CD4-positive, alpha-beta T cell treated with Interleukin-2 at 100 ng/mL for 4 hours (primary cell): ENCODE measurements at places on chromosomes 2 and 18.

DNA sequence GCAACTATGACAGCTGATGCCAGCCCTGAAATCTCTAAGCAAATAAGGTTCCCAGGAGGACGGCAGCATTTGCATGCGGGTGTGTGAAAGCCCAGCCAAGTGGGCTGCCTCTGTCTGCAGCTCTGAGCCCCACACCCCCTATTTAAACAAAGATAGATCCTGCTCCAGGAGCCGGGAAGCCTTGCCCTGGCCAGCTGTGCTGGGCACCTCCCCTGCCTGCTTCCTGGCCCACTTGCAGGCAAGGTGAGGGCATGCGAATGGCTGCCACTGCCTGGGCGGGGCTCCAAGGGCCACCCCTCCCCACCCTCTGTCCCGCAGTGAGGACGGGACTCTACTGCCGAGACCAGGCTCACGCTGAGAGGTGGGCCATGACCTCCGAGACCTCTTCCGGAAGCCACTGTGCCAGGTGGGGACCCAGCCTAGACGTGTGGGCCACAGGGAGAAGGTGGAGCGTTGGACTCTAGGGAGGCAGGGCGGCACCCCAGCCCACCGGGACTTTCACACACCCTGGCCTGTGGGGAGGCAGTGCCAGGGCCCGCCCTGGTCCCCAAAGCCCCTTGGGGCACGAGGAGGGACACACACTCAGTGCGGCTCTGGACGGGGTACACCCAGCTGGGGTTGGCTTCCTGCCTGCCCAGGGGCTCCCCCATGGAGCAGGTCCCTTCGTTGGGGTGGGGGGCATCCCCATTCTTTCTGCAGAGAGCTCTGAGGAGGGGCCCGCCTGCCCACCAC lies at the start of gene ANO7:
Gene ANO7, plus strand, starts transcription at position 317 of the 732 bp plus-strand sequence. CDS start 1,387 bp downstream, outside the sequence.
- DNase-seq = no peak

- DNase-seq = no peak
Observed at GRCh38 chr2:104547221-104547620, 306.7 kb upstream of the POU3F3 start.

GRCh38 chr2:30110773-30111172 lies 36.0 kb upstream of the YPEL5 start:
- no peak for DNase-seq

DNA sequence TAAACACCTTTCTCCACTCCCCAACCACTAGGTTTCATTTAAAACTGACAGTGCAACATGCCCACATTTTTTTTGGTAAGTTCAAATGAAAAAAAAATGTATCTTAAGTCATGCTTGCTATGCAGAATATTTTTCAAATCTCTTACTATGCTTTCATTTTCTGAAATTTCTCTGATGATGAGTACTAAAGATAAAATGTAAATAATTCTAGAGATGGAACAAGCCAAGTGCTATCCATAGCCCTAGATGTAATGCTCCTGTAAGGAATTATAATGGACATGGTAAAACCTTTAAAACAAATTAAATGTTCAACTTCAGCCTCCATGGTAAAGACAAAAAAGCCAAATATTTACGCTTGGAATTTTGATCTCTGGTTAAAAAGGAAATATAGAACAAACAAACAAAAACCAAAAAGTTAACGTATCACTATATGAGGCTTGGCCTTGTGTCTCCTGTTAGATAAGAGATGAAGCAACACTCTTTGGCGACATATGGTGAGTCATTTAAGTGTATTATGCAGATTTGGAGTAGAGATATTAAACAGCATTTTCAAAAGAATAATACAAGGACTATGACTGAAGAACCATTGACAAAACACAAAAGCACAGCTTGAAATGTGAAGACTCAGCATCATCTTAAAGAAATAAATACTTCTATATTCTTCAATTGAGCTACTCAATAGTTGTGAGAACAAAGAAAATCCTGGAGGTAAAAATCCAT lies 392.0 kb upstream of the LYPD1 start:
- DNase-seq = no peak

DNA sequence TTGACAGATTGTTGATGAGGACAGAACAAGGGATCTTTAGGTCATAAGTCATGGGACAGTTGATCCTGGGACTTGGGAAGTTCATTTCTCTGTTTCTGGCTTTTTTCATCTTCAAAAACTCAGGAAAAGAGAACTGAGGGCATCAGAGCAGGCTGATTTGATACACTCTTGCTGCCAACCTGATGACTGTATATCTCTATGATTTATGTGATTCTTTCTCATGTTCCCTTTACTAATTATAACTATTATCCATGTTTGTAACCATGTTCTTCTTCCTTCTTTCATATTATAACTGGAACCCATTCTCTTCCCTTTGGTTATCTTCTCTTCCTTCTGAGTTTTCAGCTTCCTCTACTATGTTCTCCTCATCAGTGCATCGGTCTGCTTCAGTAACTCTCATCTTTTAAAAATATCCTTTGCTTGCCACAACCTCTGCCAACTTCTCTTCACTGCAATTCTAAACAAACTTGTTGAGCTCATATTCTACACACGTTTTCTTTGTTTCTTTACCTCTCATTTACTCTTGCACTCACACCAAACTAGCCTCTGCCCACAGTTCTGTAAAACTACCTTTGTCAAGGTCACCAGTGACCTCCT lies 13.5 kb downstream of the RASGRP3 start:
- DNase-seq = no peak

DNA sequence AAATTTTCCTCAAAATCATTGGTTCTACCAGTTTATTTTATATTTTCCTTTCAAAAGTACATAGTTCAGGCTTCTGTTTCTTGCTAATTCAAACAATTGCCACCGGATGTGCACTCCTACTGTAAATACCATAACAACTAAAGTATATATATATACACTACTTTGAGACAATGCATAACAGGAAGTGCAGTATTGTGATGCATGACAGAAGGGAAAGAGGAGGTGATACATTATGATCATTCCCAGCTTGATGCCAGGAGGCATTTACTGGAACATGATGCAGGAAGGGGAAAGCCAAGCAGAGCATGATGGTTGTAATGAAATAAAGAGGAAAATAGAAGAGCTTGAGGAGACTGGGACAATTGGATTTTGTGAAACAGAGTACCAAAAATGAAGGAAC lies 215.2 kb upstream of the NT5C1B start:
- no peak for DNase-seq

GRCh38 chr2:67463810-67464209 lies 66.7 kb downstream of the ETAA1 start:
- no peak for DNase-seq

GRCh38 chr18:54558609-54559585 lies 32.1 kb upstream of the DYNAP start:
- DNase-seq = peak; percentile 19

- DNase-seq = no peak
Observed at GRCh38 chr2:172335736-172336135, 91.7 kb upstream of the ITGA6 start.

DNA sequence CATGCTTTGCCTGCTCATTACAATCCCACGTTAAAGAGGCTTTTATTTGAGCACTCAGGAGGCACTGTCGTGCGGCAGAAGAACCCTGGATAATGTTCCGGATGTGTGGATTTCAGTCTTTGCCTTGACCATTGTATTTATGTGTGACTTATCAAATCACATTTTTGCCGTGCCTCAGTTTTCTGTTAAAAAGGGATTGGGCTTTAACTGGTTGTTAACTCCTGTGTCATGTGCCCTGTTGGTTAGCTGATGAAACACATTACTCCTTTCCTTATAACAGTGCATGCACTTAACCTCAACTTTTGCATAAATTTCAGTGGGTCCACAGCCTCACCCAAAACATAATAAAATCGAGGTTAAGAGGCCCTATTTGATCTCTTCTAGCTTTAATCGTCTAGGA lies 52.7 kb downstream of the NAB1 start:
- no peak for DNase-seq

DNA sequence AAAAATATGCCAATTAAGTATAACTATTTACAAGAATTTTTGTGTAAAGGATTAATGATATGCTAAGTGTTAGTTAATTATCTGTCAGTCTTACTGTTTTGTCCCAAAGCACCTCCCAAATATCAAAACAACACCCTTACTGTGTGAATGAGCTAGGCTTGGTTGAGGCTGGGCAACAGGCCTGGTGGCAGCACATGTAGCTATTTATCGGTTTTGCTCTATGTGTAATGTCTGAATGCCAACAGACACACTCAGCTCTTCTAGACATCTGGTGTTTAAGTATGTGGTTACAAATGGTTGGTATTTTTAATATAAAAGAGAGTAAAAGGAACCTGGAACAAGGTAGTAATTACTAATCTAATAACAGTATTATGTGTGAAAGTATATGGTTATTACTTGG lies 175.3 kb downstream of the RAB3GAP1 start:
- DNase-seq = no peak

GRCh38 chr2:109398366-109399015 lies 215.3 kb downstream of the SEPTIN10 start:
- DNase-seq = no peak

- no peak for DNase-seq
Observed at GRCh38 chr2:204495381-204495780, 49.9 kb upstream of the PARD3B start.
